Anterior cingulate cortex (tissue), 58 donors: ENCODE measurements at places on chromosomes 6 and 20.

DNA sequence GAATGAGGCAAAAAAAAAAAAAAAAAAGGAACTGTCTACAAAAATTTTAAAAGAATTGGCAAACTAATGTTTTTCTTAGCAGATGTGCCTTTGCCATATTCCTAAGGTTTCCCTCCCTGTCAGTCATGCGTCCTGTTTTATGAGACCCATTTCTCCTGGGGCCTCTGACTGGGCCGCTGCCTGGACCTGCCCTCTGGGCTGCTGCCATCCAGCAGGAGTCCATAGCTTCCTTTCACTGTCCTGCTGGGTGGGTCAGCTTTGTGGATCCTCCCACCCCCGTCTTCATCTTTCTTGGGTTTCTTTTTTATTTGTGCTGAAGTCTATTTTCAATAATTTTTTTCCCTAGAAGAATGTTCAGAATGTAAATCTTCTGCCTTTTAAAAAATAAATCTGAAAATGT, 110.8 kb upstream of the SCP2D1 start:
- no peak for DNase-seq

- DNase-seq = no peak
These were observed 531.7 kb downstream of the LMBRD1 start for GRCh38 chr6:69265090-69265489.

DNA sequence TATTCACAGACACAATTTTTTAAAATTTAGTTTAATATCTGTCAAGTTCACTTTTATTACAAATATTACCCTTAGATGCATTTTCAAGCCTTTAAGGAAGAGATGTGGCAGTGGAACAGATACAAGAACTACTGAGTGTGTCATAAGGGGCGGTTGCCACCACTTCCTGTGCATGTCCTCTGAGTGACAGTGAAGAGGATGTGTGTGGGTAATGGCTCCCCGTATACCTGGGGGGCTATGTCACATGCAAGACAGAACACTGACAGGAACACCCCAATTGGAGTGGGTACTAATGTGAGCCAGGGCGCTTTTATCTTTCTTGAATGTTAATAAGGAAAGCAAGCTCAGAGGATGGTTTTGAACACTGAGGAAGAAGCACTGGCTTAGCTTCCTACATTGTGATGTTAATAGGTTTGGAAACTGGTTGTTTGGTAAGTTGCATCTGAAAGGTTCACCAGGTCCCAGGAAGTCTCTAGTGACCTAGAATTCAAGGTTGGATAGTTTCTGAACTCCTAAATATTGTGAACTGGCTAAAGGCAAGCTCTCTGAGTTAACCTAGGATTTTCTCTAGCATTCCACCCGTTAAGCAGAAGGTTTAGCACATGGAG, 83.4 kb upstream of the ASF1A start:
- DNase-seq = no peak

- no peak for DNase-seq
These were observed 116.6 kb downstream of the FOXC1 start for GRCh38 chr6:1726341-1726768.

GRCh38 chr20:1616858-1617434, 2.9 kb downstream of the SIRPB1 start:
- DNase-seq = no peak

DNA sequence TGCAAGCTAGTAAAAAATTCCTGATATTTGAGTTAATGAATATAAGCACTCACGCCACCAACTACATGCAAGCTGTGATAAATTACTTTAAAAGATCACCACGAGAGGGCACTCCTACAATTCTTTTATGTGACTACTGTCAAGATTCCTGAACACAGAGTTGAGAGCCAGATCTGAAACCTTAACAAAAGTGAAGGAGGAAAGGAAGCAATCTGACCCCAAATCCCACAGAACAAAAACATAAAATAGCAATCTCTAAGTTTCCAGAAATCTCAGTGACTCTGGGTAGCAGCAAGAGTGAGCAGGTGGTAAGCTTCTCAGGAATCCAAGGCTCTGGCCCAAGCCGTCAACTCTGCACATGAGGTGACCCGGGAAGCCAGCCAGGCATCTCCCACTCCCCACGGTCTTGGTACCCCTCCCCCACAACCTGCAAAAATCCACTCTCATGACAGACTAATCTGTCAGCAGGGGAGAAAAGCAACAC, 55.1 kb downstream of the STAU1 start:
- no peak for DNase-seq

GRCh38 chr6:138484018-138484731, 15.1 kb downstream of the NHSL1 start:
- no peak for DNase-seq

- DNase-seq = no peak
These were observed 228.9 kb downstream of the HIVEP2 start for GRCh38 chr6:142716097-142716496.

GRCh38 chr20:18138266-18138582, 561 bp downstream of the KAT14 start:
- no peak for DNase-seq

DNA sequence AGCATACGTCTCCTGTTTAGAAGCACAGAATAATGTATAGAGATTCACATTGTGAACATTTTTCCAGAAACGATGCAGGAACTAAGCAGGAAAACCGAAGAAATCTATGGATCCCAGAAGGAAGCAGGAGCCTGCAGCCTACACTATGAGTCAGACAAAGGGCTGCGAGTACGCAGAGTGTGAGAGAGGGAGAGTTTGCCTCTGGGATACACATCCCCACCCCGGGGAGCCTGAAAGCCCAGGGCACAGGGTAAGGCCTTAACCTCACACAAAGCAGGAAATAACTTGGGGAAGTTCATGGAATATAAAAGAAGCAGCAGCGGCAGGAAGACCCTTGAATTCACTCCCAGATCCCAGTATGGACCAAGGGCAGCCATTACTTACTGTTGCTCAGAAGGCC, 842.1 kb upstream of the MANEA start:
- no peak for DNase-seq

DNA sequence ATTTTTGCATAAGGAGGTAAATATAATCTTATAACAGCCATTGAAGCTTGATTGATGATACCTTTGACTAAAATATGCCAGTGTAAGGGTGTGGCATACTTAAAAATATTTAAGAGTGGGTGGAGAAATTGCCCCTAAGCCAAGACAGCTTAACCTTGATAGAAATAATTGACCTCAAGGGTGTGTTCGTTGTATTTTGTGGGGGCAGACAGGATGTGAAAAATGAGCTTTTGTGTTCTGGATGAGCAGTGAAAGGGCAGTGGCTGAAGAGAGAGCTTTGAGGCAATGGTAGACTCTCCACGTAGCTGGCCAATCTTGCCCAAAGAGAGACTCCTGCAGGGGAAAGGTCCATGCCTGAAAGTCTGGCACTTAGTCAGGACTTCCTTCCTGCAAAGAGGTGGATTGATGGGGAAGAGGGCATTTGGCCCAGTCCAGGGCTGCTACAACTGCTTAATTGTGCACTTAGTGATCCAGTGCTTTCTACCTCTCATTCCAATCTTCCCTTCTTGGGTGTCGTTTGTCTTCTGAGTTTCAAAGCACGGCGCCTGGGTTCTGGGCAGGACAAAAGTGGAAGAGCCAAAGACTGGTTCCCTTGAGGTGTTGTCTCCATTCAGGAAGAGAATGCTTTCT, 15.6 kb upstream of the CD109 start:
- no peak for DNase-seq

DNA sequence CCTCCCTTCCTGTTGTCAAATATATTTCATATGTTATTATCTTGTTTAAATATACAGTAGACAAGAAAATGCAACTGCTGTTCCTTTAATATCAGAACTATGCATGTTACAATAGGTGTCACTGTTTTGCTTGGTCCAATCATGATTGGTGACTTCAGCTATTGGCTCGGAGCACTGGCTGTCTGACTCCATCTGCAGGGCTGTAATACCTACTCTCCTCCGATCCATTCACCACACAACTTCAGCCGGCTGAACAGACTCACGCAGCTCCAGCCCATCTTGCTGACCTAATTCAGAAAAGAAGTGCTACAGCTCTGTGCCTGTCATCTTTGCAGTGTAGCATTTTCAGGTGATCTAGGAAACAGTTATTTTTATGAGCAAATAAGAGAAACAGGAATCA, at the start of gene BTBD3:
Gene BTBD3, plus strand, starts transcription at position 231 of the 400 bp plus-strand sequence. CDS start 383 bp downstream, outside the sequence.
- DNase-seq = no peak

DNA sequence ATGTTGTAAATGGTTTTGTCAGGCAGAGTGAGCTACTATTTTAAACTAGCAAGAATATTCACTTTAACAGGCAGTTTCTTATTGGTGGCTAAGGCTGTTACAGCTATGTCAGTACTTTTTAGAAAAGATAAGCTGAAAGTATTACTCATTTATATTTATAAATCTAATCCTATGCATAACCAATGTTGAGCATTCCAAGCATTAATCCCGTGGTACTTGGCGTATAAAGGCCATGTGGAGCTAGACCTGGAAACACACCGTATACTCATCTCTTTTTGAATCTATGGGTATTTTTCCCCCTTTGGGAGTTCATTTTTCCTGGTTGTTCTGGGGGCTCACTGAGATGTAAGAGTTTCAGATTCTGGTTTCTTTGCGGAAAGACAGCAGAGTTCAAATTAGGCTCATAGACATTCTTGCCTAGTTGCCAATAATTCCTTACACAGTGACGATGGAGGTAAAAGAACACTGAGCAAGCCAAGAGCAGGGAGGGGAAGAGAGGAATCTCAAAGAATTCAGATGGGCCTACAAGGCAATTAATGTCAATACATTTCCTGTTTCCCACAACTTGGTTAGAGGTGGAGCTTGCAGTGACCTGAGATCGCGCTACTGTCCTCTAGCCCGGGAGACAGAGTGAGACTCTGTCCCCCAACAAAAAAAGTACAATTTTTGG, 211.5 kb downstream of the SOX4 start:
- no peak for DNase-seq

- DNase-seq = peak; percentile 33
These were observed at the start of gene PLEKHG1 for GRCh38 chr6:150599199-150600009. Gene PLEKHG1 (plus strand): TSS chr6:150599885. CDS start chr6:150733682, 133,797 bp downstream.

- no peak for DNase-seq
These were observed at the start of gene SPACA1 for GRCh38 chr6:88047510-88048150. Gene SPACA1 (plus strand): TSS chr6:88047841. CDS start chr6:88047906, 65 bp downstream.

DNA sequence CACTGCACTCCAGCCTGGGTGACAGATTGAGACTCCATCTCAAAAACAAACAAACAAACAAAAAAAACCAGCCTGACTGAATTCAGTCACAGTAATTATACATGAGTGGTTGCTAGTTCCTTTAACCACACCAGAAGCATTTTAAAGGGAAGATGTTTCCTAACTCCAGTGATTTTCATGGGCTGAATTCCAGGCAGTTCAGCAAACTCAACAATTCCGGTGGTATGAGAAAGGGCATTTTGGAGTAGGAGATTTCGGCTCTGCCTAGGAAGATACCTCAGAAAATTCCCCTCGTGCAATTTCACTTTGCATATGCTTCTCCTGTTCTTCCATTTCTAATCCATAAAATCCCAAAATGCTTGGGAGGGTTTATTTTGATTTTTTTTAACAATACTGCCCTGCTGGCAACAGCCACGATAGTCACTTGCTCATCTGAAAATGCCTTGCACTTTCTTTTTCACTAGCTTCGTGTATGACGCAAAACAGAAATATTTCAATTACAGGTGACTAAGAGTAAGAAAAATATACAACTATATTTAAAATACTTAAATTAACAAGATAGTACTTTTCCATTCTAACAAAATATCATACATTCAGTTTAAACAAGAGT, 48.3 kb upstream of the IPCEF1 start:
- DNase-seq = no peak

GRCh38 chr6:160990847-160991405, 643 bp upstream of the MAP3K4 start:
- DNase-seq = no peak

- DNase-seq = no peak
These were observed 763 bp downstream of the C6orf47 start for GRCh38 chr6:31659649-31660380.

- DNase-seq = no peak
These were observed 44.5 kb upstream of the EZR start for GRCh38 chr6:158863646-158864045.

- DNase-seq = no peak
These were observed 9.3 kb upstream of the SGK2 start for GRCh38 chr20:43549416-43550065.

GRCh38 chr6:79640146-79641111, 9.3 kb downstream of the SH3BGRL2 start:
- DNase-seq = no peak

GRCh38 chr20:19940988-19941460, 76.1 kb upstream of the NAA20 start:
- no peak for DNase-seq

DNA sequence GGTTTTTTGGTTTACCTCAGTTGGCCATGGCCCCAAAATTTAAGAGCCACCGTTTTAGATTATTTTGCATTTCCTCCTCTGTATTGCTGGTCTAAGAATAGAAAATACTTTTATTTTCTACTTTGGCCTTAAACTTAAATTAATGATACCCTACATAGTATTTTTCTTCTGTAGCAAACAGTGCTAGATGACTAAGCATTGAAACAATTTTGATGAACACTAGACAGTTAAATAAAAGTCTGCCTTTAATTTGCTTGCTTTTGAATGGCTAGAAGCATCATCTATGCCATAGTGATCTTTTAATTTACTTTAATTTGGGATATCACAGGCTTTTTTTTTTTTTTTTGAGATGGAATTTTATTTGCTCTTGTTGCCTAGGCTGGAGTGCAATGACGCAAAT, 106.4 kb downstream of the CD109 start:
- DNase-seq = no peak

- DNase-seq = no peak
These were observed 53.8 kb downstream of the NCOA6 start for GRCh38 chr20:34771680-34772081.

DNA sequence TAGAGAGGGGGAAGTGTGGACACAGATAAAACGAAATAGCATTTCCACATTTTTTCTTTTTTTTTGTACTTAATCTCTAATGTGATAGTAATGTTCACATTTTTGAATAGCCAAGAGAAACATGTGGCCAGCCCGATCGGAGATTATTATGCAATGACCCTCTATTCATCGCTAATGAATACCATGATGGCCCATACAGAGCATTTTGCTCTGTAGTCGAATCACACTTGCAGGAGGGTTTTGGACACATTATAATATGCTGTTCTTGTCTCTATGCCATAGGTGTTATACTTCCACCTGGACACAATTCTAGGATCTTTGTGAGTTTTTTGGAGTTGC, 60.1 kb downstream of the MTHFD1L start:
- no peak for DNase-seq

GRCh38 chr20:50636601-50637540, 54.5 kb downstream of the RIPOR3 start:
- DNase-seq = no peak

GRCh38 chr20:24837781-24838450, 111.2 kb upstream of the CST7 start:
- DNase-seq = no peak

DNA sequence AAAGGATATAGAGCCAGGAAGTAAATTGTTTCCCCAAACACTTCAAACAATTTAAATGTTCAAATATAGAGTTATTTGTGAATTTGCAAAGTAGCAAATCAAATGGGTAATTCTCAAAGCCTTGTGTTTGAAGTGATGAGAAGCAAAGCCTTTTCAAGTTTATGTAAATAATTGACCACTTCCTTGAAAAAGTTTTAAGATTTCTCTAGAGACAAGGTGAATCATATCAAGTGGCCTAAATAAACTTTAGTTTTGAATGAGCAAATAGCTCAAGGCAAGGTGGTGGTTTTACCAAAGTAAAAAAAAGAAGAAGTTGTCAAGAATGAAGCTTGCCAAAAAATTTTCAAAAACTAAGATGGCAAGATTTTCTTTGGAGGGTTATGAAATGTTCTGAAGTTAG, 42.6 kb upstream of the IFNGR1 start:
- no peak for DNase-seq

- DNase-seq = no peak
These were observed 16.0 kb downstream of the SOD2 start for GRCh38 chr6:159676890-159677505.

GRCh38 chr20:33732166-33732970, 572 bp downstream of the ZNF341 start:
- DNase-seq = peak; percentile 79

GRCh38 chr6:161644521-161644920, 370.7 kb upstream of the AGPAT4 start:
- DNase-seq = no peak
